ENCODE measurements at places on chromosomes 4 and X. TPM values are rescaled to one million over a fixed set of nuclear protein-coding genes. Genes with fewer than 3 reads are reported as not detected.

Gene NSUN7
- total RNA-seq, result 1.5 TPM

Gene ZBTB49
- 2.5 TPM for total RNA-seq

Gene GYPA
- not detected for total RNA-seq

Gene RHOH
- not detected for total RNA-seq

Gene PRR32
- total RNA-seq, result not detected

Gene PPBP
- 3.9 TPM for total RNA-seq

Gene F8A2
- not detected for total RNA-seq

Gene CTAG1B
- not detected for total RNA-seq

Gene MAGEC3
- total RNA-seq, result not detected

Gene OPHN1
- 1.3 TPM for total RNA-seq

Gene HADH
- total RNA-seq, result 27.6 TPM

Gene INTS12
- total RNA-seq, result 21.7 TPM

Gene MAGEA10
- total RNA-seq, result not detected

Gene NDST3
- not detected for total RNA-seq

Gene BEX5
- 0.79 TPM for total RNA-seq

Gene CLNK
- not detected for total RNA-seq

Gene FHIP1A
- total RNA-seq, result 18.4 TPM

Gene MTCP1
- total RNA-seq, result 1.5 TPM

Gene SSX4B
- not detected for total RNA-seq

Gene HSFX3
- not detected for total RNA-seq

Gene LANCL3
- 0.05 TPM for total RNA-seq

Gene ADH1B
- not detected for total RNA-seq

Gene DGKK
- not detected for total RNA-seq

Gene CT83
- not detected for total RNA-seq

Gene ZNF157
- 0.14 TPM for total RNA-seq

Gene ASB12
- not detected for total RNA-seq

Gene FGF5
- 1.1 TPM for total RNA-seq

Gene IQCM
- total RNA-seq, result not detected

Gene MAGEA2
- not detected for total RNA-seq

Gene CPLX1
- total RNA-seq, result 0.28 TPM

Gene EXOC1L
- not detected for total RNA-seq

Gene GAGE1
- total RNA-seq, result not detected

Gene KLHL34
- 0.05 TPM for total RNA-seq

Gene SMIM10L2A
- 2.5 TPM for total RNA-seq

Gene FREM3
- total RNA-seq, result not detected

Gene ZNF711
- 0.88 TPM for total RNA-seq

Gene RPS6KA6
- total RNA-seq, result 3.8 TPM

Gene PLK4
- 9.7 TPM for total RNA-seq

Gene VCX
- total RNA-seq, result not detected

Gene ATP1B4
- total RNA-seq, result not detected

Gene ZFP42
- total RNA-seq, result 0.33 TPM

All from airway epithelial cell (primary cell).